ENCODE measurements at places on chromosomes 5 and 9.

- no peak for DNase-seq
Measured at GRCh38 chr9:3662671-3663070, 136.9 kb upstream of the RFX3 start.

DNA sequence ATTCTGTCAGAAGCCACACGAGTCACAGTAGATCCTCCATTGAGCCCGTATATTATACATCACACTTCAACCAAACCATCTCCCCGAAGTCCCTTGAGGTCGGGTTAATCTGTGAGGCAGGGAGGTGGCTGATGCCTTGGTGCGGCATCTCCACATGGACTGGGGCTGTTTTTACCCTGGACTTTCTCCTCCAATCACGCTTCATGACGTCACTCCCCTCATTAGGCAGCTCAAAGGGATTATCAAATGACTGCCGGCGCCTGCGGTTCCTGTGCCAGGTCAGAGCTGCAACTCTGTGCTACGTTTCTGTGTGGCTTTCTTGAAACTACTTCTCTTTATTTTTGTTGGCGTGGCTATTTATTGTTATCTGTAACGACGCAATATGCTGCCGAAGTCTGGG lies 53.7 kb downstream of the TMOD1 start:
- DNase-seq: no peak

GRCh38 chr9:9352877-9353481 lies 1259.8 kb downstream of the PTPRD start:
- DNase-seq: peak; percentile 4

- DNase-seq: no peak
Measured at GRCh38 chr9:79028101-79028500, 543.7 kb upstream of the TLE4 start.

- DNase-seq: no peak
Measured at GRCh38 chr9:115300874-115301273, 182.9 kb upstream of the TNC start.

GRCh38 chr9:99106044-99106375 lies 1.1 kb downstream of the TGFBR1 start:
- DNase-seq: no peak
